CD4-positive, CD25-positive, alpha-beta regulatory T cell (primary cell): ENCODE measurements at places on chromosomes 2 and 18.

GRCh38 chr2:231130336-231131056 lies 5.7 kb upstream of the HTR2B start:
- DNase-seq: no peak

- no peak for DNase-seq
Observed at GRCh38 chr2:145086910-145087309, 567.0 kb upstream of the ZEB2 start.

- no peak for DNase-seq
Observed at GRCh38 chr2:156411835-156412234, 24.3 kb upstream of the GPD2 start.

DNA sequence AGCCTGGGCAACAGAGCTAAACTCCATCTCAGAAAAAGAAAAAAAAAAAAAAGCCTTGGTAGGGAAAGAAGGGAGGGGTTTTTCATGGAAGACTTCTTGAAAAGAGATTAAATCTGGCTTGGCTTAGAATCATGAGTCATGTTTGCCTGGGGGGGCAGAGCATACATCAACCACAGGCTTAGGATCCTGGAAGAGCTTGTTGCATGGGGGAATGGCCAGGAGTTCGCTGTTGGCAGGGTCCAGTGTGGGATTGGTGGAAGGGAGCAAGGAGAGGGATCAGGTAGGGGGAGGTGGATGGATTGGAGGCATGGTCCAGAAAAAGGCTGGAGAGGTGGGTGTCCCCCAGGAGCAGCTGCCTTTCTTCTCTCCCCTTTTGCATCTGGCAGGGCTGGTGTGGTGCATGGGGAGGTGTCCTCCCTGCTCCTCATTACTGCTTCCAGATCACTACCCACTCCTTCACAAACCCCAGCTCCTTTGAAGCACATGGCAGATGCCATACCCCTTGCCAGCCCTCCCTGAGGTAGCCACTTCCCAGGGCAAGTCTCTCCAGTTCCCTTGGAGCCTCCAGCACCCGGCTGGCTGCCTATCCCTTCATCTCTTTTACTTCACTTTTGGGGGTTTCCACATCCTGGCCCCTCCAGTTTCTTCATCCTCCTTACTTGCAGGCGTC lies 2.5 kb downstream of the ARMC9 start:
- no peak for DNase-seq

- no peak for DNase-seq
Observed at GRCh38 chr18:57833441-57834101, 30.5 kb upstream of the ATP8B1 start.

DNA sequence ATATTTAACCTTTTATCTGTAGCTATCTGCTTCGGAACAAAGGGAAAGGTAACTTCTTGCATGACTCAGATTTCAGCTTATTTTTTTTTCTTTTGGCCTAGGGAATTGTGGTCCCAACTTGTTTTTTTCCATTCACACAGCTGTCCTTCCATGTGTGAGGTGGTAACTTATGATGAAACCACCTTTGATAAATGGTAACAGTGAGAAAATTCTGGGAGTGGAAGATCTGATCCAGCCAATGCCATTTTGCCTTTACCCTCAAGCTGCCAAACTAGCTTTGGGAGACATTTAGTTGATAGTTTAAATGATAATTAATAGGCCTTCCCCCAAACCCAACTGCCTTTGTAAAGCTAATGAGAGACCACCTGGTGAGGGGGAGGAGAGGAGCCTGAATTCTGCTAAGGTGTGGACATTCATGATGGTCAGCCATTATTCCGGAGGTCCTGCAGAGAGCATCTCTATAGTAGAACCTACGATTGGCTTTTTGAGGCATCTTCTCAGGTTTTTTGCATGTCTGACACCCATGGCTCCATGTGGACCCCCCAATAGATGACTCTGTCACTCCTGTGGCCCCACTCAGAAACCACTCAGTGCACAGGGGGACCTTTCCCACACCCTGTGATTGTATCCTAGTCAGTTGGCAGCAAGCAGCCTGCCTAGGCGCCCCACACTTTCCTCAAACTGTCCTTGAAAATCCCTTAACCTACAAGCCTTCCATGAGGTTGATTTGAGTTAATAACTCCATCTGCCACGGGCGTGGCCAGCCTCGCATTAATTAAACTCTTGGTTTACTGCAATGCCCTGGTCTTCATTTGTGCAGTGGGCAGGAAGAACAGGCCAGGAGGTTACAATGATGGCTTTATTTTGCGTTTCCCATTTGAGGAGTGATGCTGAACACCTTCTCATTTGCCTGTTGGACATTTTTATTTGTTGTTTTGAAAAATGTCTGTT lies 263.5 kb upstream of the PXDN start:
- no peak for DNase-seq

GRCh38 chr18:59109375-59109774 lies 30.3 kb upstream of the SEC11C start:
- no peak for DNase-seq

- peak; percentile 75 for DNase-seq
Observed at GRCh38 chr2:157777427-157777826, 98.7 kb downstream of the ACVR1 start.

DNA sequence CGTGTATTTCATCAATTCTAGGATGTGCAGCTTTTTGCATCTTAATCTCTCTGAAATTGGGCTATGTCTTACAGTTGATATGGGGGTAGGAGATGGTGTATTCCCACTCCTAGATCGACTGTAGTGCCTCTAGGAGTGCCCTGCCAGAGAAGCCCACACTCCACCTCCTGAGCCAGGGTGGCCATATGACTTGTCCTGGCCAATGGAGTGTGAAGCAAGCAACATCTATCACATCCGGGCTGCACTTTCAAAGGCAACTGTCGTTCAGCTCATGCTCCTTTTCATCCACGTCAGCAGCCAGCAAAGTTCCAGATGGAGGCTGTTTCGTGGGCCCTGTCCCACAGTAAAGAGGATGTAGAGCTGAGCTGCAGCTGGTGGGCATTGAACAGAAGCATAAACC lies 149.4 kb upstream of the SLC1A4 start:
- peak; percentile 44 for DNase-seq

- DNase-seq: no peak
Observed at GRCh38 chr18:60090170-60090569, 190.4 kb downstream of the PMAIP1 start.

DNA sequence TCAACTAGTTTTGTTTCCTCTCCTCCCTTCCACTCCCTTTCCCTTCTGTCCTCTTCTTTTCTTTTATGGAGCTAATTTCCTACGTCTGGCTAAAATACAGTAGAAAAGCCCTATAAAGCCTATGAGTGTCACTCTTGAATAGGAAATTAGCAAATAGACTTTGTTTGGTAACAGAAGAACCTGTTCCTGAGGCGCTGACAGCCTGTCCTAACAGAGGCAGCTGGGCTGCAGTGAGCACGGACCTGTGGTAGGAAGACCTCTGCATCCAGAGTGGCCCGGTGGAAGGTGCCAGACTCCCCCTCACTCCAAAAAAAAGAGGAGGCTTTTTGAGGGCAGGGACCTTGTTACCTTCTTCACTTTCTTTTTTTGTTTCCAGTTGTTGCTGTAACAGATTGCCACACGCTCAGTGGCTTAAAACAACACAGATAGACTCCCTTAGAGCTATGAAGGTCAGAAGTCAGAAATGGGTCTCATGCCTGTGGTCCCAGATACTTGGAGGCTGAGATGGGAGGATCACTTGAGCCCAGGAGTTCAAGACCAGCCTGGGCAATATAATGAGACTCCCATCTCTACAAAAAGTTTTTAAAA lies 81.2 kb upstream of the TXNDC2 start:
- no peak for DNase-seq

- no peak for DNase-seq
Observed at GRCh38 chr2:158701101-158701500, 94.0 kb upstream of the DAPL1 start.

DNA sequence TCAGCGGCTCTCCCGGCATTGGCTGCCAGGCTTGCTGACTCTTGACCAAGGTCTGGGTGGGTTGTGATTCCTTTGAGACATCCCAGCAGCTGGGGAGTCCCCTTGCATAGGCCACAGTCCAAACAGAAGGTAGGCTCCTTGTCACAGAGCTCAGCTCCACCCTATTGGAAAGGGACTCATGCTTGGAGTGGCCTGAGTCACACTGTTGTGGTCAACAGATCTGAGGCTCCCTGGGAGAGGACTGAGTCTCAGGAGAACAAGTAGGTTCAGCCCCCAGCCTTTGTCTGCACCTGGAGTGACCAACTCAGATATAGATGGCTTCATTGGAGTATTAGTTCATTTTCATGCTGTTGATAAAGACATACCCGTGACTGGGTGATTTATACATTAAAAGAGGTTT lies 32.1 kb upstream of the SH3BP4 start:
- no peak for DNase-seq
